Astrocyte of the spinal cord (primary cell): ENCODE measurements at places on chromosomes 11 and 22.

DNA sequence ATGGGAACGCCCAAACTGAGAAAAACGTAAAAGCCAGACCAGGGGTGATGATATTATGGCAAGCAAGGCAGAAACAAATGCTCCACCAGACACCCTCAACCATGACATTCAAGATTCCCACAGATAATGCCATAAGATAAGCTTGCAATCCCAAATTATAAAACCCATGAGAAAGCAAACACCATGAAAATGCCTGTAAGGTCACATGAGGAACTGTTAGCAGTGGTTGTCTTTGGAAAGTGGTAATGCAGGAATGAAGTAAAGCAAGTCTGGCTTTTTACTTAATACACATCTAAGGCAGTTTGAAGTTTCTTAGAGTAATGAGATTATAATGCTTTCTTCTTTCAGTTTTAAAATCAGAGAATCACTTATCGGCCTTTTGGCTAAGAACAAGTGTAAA, 111.0 kb downstream of the MN1 start:
- no peak for DNase-seq

- DNase-seq: no peak
These were observed 31.6 kb upstream of the WNT11 start for GRCh38 chr11:76237914-76238313.

DNA sequence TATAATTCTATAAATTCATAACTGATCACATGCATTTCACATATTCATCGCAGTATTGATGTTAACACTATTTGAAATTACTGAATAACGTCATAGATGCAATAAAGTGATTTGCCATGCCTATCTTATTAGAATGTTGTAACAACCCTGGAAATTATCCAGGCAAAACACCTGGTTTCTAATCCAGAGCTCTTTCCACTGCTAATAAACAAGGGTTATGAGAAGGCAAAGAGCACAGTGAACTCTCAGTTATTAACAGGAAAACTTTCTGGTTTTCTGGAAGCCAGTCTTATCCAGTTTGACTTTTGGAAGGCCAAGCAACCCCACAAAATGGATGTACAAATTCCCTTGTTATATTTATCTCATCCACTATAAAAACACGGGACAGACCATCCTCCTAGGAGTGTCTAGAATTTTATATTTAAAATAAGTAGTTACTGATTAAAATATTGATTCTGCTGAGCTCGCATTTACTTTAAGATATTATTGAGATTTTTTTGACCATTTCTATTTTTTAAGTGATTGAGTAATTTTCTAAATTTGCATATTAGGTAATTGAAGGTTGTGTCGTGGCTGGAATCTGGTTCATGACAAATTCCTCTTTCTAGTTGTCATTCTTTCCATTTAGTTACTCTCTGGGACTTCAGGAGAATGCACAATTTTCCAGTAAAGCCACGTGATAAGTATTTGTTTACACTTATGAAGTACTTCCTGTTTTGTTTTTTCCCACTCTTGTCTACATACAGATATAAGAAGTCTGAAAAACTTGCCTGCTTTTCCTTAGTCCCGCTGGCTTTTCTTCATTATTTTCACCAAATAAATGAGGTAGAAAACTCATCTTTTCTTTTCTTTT, 47.9 kb downstream of the DCUN1D5 start:
- DNase-seq: no peak

DNA sequence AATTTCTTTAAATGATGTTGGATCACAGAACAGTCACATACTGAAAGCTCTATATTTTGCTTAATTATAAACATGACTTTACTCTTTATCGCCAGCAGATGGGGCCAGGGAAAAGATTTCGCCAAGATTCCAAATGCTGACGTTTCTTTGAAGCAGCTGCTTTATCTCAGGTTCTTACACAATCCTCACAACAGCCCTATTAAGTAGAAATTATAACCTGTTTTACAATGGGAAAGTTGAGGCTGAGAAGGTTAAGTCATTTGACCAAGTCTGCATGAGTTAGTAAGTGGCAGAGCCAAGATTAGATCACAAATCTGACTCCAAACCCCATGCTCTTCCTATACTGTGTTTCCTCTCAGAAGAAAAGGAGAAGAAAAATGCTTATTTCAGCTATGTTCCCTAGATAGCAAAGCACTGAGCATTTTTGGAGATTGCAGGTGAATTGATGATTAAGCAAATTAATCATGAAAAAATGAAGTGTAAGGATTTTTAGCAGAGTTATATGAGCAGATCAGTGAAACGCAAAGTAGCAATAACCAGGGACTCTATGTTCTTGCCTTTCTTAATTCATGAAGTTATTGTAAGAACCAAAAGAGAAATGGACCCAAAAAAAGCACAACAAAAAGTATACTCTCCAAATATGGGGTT, 79.0 kb downstream of the AASDHPPT start:
- peak; percentile 78 for DNase-seq
